ENCODE measurements at places on chromosomes 1 and 21.

GRCh38 chr21:16125274-16125673 lies 395.5 kb downstream of the USP25 start:
- no peak for DNase-seq

DNA sequence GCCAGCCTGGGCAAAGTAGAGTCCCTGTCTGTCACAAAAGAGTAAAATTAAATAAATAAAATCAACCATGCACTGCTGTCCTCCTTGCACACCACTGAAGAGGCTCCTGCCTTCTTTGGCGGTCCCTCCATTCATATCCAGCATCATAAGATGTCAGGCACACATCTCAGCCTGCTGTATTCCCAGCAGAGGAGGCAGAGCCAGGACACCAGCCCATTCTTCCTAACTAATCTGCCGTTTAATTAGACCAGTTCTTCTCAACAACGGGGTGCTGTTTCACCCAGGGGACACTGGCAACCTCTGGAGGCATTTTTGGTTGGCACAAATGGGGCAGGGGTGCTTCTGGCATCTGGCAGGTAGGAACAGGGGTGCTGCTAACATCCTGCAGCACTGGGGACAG lies 119.7 kb downstream of the ETS2 start:
- DNase-seq: no peak

DNA sequence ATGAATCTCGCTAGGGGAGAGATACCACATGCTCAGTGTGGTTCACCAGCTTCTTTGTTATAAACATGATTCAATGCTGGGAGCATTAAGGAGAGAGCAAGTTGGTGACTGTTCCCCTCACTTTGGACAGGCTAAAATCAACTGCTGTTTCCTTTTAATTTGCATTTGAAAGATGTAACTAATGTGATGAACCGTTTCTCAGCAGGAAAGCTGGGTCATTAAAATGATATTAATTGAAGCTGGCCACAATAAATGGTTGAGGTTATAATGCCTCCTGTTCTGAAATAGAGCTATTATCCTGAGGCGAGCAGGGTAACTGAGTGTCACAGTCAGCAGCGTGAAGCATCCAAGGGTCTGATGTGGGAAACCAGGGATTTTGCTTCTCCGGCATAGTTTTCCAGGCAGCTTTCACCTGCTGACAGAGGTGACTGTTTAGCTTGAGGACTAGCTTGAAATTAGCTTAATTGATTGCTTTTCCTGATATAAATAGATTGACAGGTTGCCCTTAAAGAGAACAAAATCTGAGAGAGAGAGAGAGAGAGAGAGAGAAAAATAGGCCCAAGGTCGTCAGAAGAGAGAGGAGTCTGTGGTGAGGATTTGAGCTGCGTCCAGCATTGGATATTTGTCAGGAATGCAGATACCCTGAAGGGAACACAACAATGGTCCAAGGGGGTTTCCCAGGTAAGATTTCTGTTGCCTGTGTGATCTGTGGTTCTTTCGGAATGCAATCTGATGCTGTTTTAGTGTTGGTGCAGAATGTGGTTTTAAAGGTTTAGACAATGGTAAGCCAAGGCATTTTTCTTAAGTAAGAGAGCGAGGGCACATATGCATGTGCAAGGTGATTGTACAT lies 209.7 kb downstream of the PATJ start:
- no peak for DNase-seq

- no peak for DNase-seq
These were observed 343.8 kb downstream of the RPS6KC1 start for GRCh38 chr1:213394837-213395236.

- peak; percentile 23 for DNase-seq
These were observed at the start of gene S100A11 for GRCh38 chr1:152036267-152037216. Gene S100A11 (minus strand): TSS chr1:152037004. CDS start chr1:152036915, 89 bp downstream.

DNA sequence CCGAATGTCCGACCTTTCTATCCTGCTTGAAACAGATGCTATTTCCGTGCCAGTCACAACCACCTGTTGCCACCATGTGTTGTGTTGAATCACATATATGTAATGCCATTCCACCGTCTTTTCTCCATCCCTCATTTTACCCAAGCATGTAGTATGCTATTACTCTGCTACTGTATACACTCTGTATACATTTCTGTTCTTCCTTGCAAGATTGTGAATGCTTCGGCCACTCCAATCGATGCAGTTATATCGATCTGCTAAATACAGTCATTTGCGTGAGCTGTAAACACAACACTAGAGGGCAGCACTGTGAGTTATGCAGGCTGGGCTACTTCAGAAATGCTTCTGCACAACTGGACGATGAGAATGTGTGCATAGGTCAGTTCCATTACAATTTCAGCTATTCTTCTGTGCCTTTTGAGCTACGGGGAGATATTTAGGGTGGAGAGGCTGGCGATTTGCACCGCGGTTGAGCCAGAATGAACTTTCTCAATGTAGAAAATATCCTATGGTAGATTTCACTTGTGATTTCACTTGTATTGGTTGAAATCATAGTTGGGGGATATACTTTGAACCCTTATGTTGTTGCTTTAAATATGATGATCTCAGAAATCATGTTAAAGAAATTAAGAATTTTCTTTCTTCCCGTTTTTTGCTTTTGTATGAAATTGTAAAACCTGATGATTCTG lies 289.8 kb downstream of the NTNG1 start:
- no peak for DNase-seq

DNA sequence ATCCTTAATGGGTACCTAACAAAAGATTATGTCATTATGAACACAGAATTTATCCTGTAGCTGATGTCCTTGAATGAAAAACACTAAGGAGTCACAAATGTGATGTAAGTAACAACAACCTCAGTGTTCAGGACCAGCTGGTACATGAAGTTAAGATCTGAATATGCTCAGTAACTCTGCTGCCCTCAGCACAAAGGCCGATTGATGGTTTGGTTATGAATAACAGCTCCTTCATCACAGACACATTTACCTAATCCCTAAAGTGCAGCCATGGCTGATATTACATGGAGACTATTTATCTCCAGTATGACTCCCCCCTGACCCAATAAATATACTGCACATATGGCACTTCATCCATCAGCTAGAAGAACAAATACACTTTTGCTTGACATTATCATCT lies 75.2 kb downstream of the PLPPR5 start:
- DNase-seq: no peak

DNA sequence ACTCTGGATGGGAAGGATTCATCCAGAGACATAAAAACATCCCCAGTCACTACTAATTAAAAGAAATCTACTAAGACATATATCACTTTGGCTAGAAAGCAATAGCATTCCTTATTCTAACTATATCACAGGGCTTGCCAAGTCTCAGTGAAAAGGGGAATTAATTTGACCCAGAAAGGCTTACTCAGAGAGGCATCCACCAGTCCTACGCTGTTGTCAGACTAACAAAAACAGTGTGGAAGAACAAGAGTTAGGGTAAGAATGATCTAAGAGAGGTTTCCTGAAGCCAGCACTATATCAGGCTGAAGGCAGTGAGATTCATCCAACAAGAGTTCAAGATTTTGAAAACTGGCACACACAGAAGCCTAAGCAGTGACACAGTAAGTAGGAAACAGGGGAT lies 126.1 kb downstream of the GDAP2 start:
- DNase-seq: no peak

- no peak for DNase-seq
These were observed 90.4 kb downstream of the INTS7 start for GRCh38 chr1:211944733-211945500.

DNA sequence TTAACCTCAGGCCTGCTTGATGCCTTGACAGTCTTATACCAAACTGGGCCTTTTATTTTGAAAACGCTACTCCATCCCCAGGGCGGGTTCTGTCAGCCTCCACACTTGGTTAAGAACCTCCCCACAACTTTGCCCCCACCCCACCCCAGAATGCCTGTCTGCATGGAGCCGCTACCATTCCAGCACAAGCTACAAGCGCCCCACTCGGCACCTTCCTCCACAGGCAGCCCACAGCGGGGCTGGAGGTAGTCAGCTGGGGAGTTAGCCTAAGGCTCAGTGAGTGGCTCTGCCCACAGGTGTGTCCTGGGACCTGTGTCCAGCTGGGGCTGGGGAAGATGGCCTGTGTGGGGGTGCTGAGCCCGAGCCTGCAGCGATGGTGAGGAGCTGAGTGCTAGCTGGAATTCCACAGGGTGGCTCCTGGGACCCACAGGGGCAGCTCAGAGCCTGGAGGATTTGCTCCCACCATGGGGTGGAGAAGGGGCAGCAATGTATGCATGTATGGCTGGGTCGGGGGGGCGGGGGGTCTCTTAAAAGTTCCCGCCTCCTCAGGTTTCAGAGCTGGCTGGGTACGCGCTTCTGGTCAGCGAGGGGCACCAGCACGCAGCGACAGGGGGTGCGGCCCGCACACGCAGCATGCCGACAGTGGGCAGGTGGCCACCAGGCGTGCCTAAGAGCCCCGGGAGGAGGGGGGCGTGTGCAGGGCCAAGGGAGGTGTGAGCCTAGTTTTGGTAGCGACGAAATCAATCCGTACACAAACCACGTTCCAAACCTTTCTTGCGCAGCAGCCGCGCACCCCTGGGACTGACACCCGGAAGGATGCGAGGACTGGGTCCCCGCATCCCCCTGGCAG lies 917 bp downstream of the ETNK2 start:
- peak; percentile 22 for DNase-seq

- no peak for DNase-seq
These were observed 1.2 kb downstream of the GPR88 start for GRCh38 chr1:100538913-100539835.

- no peak for DNase-seq
These were observed 1145.6 kb downstream of the KCNT2 start for GRCh38 chr1:195462646-195463045.

GRCh38 chr1:115115521-115116161 lies 26.3 kb upstream of the TSPAN2 start:
- DNase-seq: no peak

DNA sequence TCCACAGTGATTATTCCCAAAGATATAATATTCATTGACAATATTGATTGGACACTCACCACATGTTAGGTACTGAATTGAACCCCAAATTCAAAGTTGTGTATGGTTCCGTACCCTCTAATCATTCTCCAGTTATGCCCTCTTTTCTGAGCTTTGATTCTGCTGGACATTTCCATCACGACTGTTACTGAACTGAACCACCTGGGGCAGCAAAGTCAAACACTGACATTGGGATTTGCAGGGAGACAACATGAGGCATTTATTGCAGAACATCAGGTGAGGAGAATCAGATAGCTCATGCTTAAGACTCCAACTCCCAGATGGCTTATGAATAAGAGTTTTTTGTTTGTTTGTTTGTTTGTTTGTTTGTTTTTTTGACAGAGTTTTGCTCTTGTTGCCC lies 420.9 kb downstream of the DISC1 start:
- DNase-seq: no peak

DNA sequence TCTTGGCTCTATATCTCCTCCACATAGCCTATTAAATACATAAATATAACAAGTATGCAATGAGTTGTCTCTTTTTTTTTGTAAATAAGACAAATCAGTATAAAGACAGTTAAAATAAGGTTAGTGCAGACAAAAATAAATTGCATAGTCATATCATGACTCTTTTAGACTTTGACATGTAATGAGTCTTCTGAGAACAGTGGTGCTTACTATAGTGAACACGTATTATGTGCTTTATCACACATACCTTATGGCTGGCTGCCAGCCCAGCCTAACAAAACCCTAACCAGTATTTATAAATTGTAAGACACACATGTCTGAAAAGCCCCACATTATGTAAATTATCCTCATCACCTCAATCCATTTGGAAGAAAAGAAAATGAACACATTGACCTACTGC lies 29.1 kb upstream of the F13B start:
- DNase-seq: no peak

DNA sequence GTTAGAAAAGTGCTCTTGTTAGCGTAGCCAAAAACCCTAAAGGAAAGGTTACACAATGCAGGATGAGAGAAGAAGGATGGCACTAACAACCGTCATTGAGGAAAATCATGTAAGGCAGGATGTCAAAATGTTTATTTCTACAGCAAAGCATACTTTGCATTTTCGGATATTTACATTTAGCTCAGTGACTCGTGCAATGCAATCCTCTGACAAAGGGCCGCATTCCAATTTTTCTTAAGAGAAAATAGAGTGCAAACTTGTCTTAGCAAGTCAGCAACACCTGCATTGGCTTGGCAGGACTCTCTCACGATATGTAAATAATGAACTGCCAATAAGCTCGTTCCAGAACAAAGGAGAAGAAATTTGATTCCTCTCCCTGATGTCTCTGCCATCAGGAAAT lies 33.3 kb downstream of the TIAM1 start:
- no peak for DNase-seq

- no peak for DNase-seq
These were observed 70.7 kb upstream of the USP24 start for GRCh38 chr1:55285834-55286233.

DNA sequence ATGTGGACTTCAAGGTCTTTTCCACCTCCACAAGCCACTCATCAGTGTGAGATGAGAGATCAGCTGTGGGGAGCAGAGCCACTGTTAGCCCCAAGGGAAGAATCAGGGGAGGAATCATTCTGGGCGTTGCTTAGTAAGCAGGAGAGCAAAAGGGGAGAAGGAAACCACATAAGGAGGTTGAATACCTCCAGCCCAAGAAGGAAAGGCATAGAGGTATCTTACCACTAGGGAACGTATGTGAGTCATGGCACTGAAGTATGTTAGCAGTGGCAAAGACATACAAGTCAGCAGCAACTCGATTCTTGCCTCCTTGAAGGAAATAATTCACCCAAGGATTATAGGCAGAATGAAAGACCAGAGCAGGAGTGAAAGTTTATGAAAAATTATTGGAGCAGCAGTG lies 31.6 kb upstream of the SLC5A9 start:
- DNase-seq: no peak

DNA sequence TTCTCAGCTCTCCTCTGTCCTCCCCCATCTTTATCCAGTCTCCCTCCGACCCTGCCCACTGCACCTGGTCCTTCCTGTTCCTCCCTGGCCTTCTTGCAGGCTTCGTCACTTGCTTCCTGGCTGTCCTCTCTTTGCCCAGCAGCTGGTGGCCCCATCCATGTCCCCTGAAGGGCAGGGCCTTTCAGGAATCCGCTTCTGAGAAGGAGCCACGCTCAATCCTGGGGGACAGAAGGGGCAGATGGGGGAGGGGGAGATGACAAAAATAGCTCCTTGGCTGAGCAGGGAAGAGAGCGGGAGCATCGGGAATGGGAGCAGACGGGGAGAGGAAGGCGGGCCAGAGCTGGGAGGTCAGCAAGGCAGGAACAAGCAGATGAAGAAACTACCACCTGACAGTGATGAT lies 40.7 kb downstream of the SLC30A1 start:
- no peak for DNase-seq

GRCh38 chr1:57963581-57963980 lies 539.7 kb upstream of the DAB1 start:
- DNase-seq: no peak

- DNase-seq: no peak
These were observed 5.8 kb downstream of the PFKL start for GRCh38 chr21:44305691-44306090.

GRCh38 chr1:166353213-166353612 lies 186.4 kb upstream of the FAM78B start:
- DNase-seq: no peak

Data from naive thymus-derived CD4-positive, alpha-beta T cell (primary cell).